ENCODE measurements at places on chromosomes 16 and 17.

GRCh38 chr17:78344666-78345065 lies 15.2 kb downstream of the SOCS3 start:
- no peak for DNase-seq

- DNase-seq = no peak
Observed at GRCh38 chr16:57752581-57753447, 17.2 kb downstream of the KATNB1 start.

DNA sequence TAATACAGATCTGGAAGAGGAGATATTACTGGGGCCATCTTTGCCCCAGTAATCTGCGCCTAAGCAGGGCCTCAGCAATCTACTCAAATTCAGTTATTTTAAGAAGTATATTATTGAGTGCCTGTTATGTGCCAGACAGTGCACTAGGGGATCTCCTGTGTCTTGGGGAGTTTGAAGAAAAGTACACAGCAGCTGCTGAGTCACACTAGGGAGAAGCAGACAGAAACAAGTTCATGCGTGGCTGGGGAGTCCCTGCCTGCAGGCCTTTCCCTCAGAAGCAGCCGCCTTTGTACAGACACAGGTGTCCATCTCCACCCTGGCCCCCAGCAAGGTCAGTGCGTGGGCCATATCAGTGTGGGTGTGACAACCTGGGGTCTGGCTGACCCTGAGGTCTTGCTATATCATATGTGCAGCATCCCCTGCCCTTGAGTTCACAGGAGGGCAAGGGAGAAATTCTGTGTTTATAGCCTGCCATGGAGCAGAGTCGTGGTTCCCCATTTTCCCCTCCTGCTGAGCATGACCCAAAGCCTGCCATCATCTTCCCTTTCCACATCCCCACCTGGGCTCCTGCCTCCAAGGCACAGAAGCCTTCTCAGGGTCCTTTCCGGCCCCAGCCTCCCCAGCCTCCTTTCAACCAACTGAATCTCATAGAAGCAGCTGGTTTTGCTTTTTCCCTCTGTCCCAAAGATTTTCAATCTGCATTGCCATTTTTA lies 229.9 kb upstream of the SDK2 start:
- no peak for DNase-seq

GRCh38 chr16:69859105-69859989 lies 91.8 kb upstream of the CLEC18A start:
- no peak for DNase-seq

DNA sequence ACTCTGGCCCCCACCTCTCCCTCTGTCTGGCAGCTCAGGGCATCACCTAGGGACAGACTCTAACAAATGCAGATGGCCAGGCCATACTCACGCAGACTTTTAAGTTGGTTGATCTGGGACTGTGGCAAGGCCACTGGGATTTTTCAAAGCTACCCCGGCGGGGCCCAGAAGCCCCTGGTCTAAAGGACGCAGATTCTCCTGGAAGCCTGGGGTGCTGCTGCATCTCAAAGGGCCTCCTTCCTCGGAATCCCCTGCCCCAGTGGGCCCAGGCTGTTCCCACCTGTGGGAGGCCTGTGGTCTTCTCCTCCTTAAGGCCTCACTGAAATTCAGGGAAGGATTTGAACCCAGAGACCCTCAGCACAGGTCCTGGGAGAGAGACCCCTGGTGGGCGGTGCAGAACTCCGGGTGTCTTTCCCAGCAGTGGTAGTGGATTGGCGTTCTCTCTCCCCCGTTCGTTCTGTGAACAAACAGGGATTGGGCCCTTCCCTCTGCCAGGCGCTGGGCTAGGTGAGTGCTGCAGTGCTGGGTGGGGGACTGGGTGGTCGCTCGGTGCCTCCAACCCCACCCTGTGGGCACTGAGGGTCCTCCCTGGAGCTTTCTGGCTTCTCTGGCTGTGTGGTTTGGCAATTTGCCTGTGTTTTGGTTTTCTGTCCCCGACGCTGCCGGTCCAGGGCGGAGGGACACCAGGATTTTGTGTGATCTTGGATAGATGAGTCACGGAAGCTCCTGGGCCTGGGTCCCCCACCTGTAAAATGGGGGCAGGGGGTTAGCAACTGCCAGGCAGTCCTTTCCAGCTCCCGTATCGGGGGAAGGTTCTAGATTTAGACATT lies 160.5 kb upstream of the GSE1 start:
- DNase-seq = no peak

Data from LNCaP clone FGC (cell line).